ENCODE measurements at places on chromosomes 11 and 22.

DNA sequence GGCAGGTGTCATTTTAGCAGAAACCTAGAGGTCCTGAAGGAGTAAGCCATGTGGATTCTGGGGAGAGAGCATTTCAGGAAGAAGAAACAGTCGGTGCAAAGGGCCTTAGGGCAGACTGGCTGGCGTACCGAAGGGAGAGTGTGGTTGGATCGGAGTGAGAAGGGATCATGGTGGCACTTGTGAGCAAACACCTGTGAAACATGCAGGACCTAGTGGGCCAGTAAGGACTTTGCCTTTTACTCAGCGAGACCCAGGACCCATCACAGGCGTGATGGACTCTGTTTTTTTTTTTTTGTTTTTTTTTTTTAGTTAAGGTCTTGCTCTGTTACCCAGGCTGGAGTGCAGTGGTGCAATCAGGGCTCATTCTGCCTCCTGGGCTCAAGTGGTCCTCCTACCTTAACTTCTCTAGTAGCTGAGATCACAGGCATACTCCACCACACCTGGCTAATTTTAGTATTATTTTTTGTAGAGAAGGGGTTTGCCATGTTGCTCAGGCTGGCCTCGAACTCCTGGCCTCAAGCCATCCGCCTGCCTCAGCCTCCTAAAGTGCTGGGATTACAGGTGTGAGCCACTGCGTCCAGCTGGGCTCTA lies 3.5 kb upstream of the TSGA10IP start:
- DNase-seq: no peak

GRCh38 chr11:134069426-134070341 lies 812 bp downstream of the JAM3 start:
- DNase-seq: peak; percentile 32

- DNase-seq: no peak
Measured at GRCh38 chr11:131622193-131622592, 251.8 kb downstream of the NTM start.

DNA sequence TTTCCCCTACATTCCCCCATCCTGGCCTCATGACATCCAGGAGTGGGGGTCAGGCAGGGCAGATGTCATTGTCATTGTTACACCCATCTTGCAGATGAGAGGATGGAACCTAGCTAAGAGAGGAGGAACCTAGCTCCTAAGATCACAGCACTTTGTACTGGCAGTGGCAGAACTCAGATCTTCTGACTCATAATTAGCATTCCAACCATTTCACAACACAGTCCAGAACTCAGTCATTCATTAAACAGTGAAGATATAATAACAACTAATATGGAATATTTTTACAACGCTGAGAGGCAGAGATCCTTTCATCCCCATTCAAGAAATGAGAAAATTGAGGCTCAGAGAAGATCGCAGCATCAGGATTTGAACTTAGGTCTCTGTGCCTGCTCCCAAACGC lies 127.8 kb downstream of the CHST1 start:
- DNase-seq: peak; percentile 35

- no peak for DNase-seq
Measured at GRCh38 chr11:10590218-10590915, 21.9 kb upstream of the LYVE1 start.

DNA sequence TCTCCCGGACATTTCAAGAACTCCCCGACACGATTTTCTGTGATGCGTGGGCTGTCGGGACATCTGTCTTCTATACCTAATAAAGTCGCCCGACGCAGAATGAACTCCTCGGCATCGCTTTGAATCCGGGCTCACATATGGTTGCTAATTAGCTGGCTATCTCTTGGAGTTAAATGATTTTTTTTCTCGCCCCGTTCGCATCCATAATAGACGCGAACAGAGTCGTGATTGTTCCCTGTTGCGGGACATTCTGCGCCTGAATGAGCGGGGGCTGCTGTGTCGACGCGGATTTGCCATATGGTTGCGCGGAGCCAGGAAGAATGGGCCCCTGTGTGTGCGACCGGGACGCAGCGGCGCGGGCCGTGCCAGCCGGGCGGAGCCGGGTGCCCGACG lies 16.4 kb downstream of the CDKN1C start:
- no peak for DNase-seq

DNA sequence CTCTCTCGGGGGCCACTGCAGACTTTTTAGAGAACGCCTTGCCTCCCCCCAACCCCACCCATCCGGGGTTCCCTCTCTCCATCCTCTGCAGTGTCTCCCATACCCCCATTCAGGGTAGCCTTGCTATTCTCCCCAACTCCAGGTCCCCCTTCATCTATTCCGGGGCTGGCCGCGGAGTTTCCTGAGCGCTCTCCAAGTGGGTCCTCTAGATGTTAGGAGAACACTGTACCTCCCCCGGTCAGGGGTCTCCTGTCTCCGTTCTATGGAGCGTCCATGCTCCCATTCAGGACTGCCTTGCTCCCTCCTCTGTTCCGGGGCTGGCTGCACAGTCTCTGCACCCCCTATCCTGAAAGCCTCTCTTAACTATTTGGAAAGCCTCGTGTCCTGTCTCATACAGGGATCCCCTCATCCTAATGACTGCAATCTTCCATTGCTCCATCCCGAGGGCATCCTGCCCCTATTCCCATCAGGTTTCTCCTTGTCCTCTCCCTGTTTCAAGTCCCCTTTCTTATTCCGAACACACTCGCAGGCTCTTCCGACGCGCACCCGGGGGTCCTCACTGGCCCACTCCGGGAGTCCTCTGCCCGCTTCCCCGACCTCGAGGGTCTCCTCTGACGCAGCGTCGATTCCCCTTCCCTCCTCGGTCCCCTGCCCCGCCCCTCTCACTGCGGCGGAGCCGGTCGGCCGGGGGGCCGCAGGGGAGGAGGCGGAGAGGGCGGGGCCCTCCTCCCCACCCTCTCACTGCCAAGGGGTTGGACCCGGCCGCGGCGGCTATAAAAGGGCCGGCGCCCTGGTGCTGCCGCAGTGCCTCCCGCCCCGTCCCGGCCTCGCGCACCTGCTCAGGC lies at the start of gene NEFH:
TSS of gene NEFH (plus strand) at position 802 of the 845 bp plus-strand sequence. CDS start 45 bp downstream, outside the sequence.
- no peak for DNase-seq

GRCh38 chr11:121793291-121793690 lies 322.7 kb downstream of the BLID start:
- no peak for DNase-seq

All from iris pigment epithelial cell (primary cell).